ENCODE measurements at places on chromosomes 5 and 9.

- DNase-seq: no peak
These were observed 7.2 kb downstream of the GABBR2 start for GRCh38 chr9:98701576-98701975.

- DNase-seq: no peak
These were observed 653 bp upstream of the HNRNPH1 start for GRCh38 chr5:179623906-179624741.

DNA sequence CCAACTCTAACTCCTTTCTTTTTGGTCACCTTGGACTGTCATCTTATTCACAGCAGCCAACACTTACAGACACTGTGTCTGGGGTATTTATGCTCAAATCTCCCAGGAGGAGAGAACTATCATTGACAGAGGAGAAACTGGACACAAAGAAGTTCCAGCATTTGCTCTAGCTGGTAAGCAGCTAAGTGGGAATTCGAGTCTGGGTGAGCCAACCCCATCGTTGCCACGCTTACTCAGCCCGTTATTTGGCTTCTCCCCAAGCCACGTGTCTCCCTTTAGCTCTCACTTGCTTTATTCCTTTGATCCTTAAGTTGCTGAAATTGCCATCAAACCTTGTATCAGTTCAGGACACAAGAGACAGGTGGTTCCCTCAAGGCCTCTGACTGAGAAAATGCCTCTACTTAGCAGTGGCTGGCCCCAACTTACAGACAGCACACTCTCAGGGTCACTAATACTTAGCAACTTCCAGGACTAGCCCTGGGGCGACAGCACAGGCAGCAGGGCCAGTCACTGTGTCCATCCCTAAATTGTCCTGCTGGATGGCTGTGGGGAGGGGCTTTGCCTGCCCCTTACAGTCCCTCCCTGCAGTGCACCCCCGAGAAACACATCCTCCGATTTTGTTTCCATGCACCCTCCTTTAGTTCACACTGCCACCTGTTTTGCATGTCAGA, 1.4 kb downstream of the SLC36A2 start:
- no peak for DNase-seq

- DNase-seq: no peak
These were observed 3.3 kb downstream of the HOMER1 start for GRCh38 chr5:79510638-79511037.

DNA sequence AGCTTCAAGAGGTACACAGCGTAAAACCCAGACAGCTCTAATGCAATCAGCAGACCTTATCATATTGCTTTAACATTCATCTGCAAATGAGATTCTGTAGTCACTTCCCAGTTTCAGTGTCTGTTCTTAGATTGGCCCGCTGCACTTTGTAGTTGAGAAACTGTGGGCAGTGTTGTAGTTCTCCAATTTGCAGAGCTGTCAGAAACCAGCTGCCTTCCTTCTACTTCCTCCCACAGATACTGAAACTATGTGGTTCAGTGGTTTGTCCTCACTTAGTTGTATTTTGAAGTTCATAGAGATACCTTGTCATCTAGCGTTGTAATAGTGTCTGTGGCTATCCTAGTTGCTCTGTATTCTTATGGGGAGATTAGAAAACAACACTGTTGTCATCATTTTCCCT, 39.6 kb upstream of the TRIM36 start:
- DNase-seq: no peak

DNA sequence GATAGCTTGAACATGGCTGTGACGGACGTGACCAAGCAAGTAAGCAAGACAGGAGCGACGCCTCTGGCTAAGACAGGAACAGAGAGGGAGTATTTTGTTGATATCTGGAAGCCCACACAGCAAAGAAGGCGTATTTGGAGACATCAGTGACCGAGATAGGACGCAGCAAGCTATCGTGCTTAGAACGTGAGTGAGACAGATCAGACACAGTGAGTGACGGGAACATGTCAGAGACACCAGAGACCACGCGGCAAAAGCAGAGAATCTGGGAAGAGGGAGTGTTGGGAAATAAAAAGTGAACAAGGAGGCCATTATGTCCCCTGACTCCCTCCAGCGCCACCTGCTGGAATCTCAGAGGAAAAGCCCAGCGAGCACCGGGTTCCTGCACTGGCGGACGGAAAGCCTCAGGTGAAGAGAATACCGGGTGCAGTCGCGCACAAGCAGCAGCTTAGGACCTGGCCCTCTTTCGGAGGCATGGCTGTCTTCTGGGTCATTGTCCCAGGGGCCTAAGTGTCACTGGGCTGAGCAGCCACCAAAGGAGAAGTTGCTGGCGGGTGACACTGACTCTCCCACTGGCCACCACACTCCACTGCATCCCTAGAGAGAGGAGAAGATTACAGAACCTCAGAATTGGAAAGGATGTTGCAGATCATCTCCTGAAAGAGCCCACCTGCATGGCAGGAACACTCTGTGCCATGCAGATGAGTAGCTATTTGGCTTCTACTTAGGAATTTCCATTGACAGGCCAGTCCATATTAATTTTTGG, 99.1 kb downstream of the FBXO38 start:
- peak; percentile 6 for DNase-seq

- no peak for DNase-seq
These were observed 413.9 kb downstream of the GADD45G start for GRCh38 chr9:90018688-90019087.

- no peak for DNase-seq
These were observed 60.5 kb upstream of the ANKRD33B start for GRCh38 chr5:10503321-10503720.

GRCh38 chr9:108074900-108075299, 585.3 kb upstream of the KLF4 start:
- DNase-seq: no peak

GRCh38 chr9:108823829-108824228, 32.0 kb downstream of the ACTL7B start:
- DNase-seq: no peak

DNA sequence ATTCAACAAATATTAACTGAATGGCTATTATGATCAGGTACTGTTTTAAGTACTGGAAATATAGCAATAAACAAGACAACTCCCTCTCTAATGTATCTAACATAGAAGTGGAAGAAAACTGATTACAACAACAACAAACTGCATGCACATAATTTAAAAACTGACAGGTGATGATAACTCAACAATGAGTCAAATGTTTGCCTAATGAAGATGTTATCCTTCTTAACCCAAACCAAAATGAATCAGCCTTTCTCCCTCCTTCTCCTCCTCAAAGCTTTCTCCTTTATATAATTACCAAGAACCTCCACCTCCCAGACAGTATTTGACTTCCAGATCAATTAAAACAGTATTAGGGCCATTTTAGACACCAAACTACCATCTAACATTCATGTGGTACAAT, 49.3 kb downstream of the RICTOR start:
- DNase-seq: no peak

DNA sequence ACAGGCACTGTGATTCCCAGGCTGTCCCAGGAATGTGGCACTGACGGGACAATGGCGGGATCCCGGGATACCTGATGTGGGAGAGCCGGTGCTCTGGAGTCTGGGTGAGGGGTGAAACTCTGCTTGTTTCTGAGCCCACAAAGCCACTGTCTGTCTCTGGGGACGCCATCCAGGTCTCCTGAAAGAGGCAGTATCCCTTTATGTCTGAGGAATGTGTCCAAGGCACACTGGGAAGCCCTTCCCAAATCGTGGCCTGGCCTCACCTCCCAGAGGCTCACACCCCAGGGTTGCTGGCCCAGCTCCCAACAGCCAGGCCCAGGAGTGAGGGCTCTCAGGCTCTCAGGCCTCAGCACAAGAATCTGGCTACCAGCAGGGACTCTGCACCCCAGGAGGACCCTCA, 27.1 kb downstream of the ORM2 start:
- no peak for DNase-seq

DNA sequence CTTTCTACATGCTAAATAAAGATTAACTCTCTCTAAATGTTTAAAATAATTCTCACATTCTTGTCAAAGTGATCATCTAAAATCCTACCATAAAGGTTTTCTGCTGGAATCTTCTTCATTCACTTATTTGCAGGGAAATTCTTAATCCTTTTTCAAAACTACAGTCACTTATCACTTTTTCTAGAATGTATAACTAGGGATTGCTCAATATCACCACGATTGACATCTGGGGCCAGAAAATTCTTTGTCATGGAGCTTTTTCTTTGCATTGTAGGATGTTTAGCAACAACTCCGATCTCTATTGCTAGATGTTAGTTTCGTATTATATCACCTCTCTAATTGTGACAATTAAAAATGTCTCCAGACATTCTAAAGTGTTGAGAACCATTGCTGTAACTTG, 344.9 kb upstream of the PIK3R1 start:
- DNase-seq: no peak

- DNase-seq: no peak
These were observed 15.2 kb upstream of the SPATA9 start for GRCh38 chr5:95697781-95698681.

DNA sequence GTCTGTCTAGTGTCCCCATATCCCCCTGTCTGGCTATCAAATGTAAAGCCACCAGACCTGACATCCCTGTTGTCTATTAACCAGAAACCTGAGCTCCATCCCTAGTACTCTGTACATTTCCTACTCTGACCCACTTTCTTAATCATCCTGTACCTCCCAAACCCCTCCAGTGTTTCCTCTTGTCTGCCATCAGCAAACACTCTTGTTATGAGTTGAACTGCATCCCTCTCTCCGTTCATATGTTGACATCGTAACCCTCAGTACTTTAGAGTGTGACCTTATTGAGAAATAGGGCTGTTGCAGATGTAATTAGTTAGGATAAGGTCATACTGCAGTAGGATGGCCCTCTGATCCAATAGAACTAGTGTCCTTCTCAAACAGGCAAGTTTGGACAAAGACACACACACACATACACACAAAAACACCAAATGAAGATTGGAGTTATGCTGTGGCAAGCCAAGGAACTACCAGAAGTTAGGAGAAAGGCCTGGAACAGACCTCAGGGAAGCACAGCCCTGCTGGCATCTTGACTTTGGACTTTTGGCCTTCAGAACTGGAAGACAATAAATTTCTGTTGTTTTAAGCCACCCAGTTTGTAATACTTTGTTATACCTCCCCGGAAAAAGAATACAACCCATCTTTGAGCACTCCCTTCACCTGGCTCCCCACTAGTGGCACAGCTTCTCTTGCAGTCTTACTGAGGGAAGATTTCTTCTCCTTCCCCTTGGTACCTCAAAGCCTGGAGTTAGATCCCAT, 180.0 kb upstream of the PTGER4 start:
- no peak for DNase-seq

GRCh38 chr5:104789366-104789765, 1226.8 kb upstream of the NUDT12 start:
- DNase-seq: no peak

DNA sequence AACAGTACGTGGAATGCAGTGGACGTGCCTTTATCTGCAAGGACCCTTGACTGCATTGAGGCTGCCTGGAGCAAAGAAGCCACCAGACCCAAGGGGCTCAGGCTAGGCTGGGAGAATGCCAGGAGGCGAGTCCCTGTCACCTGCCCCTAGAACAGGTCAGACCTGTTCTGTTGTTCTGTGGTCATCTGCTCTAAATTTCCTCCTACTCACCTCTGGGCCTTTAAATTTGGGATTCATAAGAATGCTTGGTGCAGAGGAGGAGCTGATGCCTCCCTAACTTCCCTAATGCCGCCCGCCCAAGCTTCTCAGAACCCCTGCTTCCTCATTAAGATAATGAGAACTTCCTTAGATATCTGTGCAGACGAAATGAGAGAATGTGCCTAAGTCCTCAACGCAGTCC, 32.0 kb downstream of the DAPK1 start:
- DNase-seq: no peak

DNA sequence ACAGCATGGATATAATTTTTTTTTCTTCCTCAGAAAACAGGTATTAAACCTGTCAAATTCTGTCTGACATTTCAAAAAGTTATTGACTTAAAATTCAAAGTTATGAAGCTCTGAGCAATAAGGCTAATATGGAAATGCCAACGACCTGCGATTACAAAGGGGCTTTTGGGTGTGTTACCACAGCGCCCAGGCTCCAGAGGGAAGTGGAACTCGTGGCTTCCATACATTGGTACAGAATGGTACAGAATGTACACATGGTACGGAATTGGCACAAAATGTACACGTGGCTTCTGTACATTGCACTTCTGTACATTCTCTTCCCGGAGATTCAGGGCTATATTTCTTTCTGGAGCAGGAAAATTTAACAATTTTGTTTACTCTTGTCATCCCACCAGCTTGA, 225.1 kb upstream of the TBCA start:
- DNase-seq: no peak

GRCh38 chr9:98765256-98765655, 31.1 kb downstream of the ANKS6 start:
- DNase-seq: no peak

- DNase-seq: no peak
These were observed 18.3 kb downstream of the ASPN start for GRCh38 chr9:92463984-92464383.

GRCh38 chr5:9240431-9240830, 305.4 kb downstream of the SEMA5A start:
- no peak for DNase-seq

GRCh38 chr5:149521739-149522685, 29.2 kb downstream of the CSNK1A1 start:
- DNase-seq: no peak

DNA sequence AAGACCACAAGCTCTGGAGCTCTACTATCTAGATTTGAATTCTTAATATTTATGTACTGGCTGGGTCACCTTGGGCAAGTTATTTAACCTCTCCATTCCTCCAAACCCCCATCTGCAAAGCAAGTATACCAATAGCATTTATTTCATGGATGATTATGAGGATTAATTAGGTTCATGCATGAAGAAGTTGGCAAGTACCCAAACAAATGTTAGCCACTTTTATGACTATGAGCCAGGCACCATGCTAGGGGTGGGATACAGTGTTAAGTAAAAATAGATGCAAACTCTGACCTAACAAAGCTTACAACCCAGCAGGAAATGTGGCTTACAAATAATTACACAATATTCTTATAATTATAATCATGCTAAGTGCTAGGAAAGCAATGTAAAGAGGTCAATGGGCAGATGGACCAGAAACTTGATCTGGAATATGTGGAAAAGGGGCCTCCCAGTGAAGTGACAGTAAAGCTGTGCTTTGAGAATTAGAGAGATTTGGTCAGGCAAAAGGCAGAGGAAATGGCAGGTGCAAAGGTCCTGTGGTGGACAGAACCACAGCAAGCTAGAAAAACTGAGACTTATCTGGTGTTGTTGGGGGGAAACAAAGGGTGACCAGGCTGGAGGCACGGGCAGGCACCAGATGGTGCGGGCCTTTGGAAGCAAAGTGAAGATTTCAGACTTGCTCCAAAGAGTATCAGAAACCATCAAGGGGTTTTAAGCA, 525.2 kb upstream of the TRPC7 start:
- no peak for DNase-seq

GRCh38 chr5:147853372-147853987, 22.0 kb upstream of the SPINK1 start:
- no peak for DNase-seq
